ENCODE measurements at places on chromosomes 2 and 18.

DNA sequence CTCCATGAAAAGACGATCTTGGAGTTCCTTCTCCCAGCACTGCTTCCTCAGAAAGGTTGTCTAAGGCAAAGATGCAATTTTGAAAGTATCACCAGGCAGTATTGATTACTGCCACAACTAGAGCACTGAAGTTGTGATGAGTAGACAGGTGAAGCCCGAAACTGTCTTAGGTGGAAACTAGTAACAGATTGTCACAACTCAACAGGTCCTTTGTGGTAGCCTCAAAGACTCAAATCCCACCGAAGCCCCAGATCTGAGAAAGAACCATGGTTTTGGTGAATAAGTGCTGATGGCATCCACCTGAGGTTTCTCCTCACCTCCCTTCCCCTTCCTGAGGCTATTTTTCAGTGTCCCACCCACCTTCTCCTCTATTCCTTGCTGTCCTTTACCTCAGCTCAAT lies 248.0 kb downstream of the DSEL start:
- no peaks in the 10 kb centered on the region for H3K4me1 ChIP-seq
- no peaks in the 10 kb centered on the region for H3K36me3 ChIP-seq
- H3K27me3 ChIP-seq = no peaks in the 10 kb centered on the region
- DNase-seq = no peak
- no peak overlapping the region for H3K27ac ChIP-seq
- no peak overlapping the region for H3K4me3 ChIP-seq

GRCh38 chr18:58113337-58113736 lies 69.3 kb downstream of the NEDD4L start:
- no peaks in the 10 kb centered on the region for H3K36me3 ChIP-seq
- H3K27me3 ChIP-seq = no peaks in the 10 kb centered on the region
- no peak overlapping the region for H3K4me3 ChIP-seq
- H3K27ac ChIP-seq = peak overlapping the region; percentile 70

DNA sequence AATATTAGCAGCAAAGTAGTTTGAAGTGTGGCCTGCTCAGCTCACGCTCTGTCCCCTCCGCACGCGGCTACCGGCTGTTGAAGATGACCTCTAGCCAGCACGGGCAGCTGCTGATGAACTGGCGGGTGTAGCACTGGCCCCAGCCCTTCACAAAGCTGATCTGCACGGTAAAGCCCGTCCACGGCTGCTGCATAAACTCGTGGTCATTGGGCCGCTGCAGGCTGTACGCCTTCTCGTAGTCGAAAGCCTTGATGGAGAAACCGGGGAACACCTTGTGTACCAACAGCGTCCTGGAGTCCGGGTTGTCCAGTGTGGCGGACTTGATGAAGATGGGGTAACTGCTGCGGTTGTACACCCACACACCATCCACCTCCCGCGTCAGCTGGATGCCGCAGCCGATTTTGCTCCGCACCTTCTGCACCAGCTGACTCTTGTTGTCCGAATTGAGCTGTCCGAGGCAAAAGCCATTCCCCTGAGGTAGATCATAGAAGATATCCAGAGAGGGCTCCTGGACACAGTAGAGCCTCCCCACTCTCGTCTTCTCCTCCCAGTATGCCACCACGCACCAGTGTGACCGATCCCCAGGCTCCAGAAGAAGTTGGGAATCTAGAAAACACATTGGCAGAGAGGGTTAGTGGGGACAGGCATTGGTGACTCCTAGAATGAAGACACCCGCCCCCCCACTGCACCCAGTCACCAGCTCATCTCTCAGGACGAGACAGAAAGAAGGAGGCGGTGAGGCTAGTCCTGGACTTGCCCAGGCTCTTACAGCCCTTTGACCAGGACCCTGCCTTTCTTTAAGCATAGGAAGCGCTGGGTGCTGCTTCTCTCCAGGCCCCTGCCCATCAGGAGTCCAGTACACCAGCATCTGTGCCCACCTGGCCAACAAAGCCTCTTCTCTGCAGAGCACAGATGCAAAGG lies 29.2 kb downstream of the SMAD7 start:
- H3K27ac ChIP-seq = peak overlapping the region; percentile 17
- H3K4me1 ChIP-seq = peaks cover 45% of the 10 kb centered on the region
- H3K36me3 ChIP-seq = peaks cover 5% of the 10 kb centered on the region
- H3K27me3 ChIP-seq = no peaks in the 10 kb centered on the region
- H3K4me3 ChIP-seq = peak overlapping the region; percentile 69

- peaks cover 12% of the 10 kb centered on the region for H3K27me3 ChIP-seq
- H3K4me1 ChIP-seq = no peaks in the 10 kb centered on the region
- no peak for DNase-seq
These were observed 27.9 kb downstream of the FABP1 start for GRCh38 chr2:88099798-88100488.

DNA sequence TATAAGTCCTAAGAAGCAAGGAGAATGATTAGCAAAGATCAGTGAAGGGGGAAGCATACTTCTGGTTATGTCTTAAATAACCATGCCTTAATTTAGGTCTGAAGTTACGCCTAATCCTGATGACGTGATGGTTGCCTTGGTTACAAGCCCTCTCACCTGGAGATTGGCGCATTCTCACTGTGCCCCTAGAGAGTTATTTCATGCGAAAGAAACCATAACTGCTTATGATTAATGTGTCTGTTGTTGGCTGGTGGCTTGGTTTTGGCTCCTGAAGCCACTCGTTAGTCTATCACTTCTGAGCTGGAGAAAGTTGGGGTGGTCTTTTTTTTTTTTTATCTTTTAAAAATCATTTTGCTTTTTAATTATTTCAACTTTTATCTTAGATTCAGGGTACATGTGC lies 47.0 kb downstream of the TNFRSF11A start:
- no peaks in the 10 kb centered on the region for H3K4me1 ChIP-seq
- no peaks in the 10 kb centered on the region for H3K36me3 ChIP-seq
- no peak for DNase-seq
- H3K27me3 ChIP-seq = no peaks in the 10 kb centered on the region
- H3K27ac ChIP-seq = no peak overlapping the region

GRCh38 chr18:27861539-27861938 lies 315.4 kb downstream of the CDH2 start:
- no peaks in the 10 kb centered on the region for H3K36me3 ChIP-seq

- no peak overlapping the region for H3K4me3 ChIP-seq
- no peak for DNase-seq
- no peak overlapping the region for H3K27ac ChIP-seq
- no peaks in the 10 kb centered on the region for H3K4me1 ChIP-seq
- no peaks in the 10 kb centered on the region for H3K27me3 ChIP-seq
These were observed 11.7 kb downstream of the PHOSPHO2 start for GRCh38 chr2:169705927-169706326.

DNA sequence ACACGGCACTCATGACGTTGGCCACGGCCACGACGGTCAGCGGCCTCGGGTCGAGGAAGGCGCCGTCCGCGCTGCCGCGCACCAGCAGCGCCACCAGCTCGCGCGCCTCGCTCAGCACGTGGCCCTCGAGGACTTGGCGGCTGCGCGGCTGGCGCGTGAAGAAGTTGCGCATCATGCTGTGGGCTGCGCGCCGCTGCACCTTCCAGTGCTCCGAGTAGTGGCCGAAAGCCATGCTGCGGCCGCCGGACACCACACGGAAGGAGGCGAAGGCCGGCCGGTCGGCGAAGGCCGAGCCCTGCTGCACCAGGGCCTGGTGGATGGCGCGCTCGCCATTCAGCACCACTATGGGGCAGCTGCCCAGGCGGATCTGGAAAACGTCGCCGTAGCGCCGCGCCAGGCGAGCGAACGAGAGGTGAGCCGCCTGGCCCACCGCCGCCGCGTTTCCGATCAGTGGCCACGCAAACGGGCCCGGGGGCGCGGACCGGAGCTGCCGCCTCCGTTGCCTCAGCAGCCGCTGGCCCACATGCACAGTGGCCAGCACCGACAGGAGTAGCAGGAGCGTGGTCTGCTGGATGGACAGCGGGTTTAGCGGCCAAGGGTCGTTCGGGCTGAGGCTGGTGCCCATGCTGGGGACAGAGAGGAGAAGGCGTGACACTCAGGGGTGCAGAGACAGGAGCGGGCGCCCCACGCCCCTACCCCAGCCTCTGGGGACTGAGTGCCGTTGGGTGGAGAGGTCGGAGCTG lies 1.0 kb downstream of the CYP1B1 start:
- H3K27me3 ChIP-seq = peaks cover 40% of the 10 kb centered on the region
- no peak for DNase-seq
- H3K4me3 ChIP-seq = peak overlapping the region; percentile 53
- H3K36me3 ChIP-seq = no peaks in the 10 kb centered on the region

DNA sequence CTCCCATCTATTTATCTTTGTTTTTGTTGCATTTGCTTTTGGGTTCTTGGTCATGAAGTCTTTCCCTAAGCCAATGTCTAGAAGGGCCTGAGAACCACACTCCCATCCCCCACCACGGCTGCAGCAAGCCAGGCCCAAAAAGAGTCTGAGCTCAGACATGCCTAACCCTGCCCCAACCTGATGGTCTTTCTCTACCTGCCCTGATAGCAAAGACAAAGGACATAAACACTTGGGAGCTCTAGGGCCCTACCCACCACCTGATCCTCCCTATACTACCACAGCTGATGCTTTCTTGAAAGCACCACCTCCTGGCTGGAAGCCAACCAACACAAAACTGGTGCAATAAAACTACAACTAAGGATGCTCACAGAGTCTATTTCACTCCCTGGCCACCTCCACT lies 233.4 kb downstream of the WDR7 start:
- H3K4me3 ChIP-seq = no peak overlapping the region
- no peak for DNase-seq
- no peak overlapping the region for H3K27ac ChIP-seq
- no peaks in the 10 kb centered on the region for H3K27me3 ChIP-seq
- peaks cover 47% of the 10 kb centered on the region for H3K36me3 ChIP-seq
- no peaks in the 10 kb centered on the region for H3K4me1 ChIP-seq

GRCh38 chr2:146984014-146984413 lies 860.8 kb upstream of the ACVR2A start:
- no peak overlapping the region for H3K4me3 ChIP-seq
- no peaks in the 10 kb centered on the region for H3K36me3 ChIP-seq
- no peak overlapping the region for H3K27ac ChIP-seq
- DNase-seq = no peak

- H3K4me1 ChIP-seq = no peaks in the 10 kb centered on the region
- H3K4me3 ChIP-seq = no peak overlapping the region
- DNase-seq = no peak
- H3K27ac ChIP-seq = no peak overlapping the region
- H3K27me3 ChIP-seq = no peaks in the 10 kb centered on the region
These were observed 72.8 kb downstream of the EDAR start for GRCh38 chr2:108916122-108916795.

GRCh38 chr18:44733069-44733753 lies 52.5 kb downstream of the SETBP1 start:
- no peak overlapping the region for H3K27ac ChIP-seq
- no peaks in the 10 kb centered on the region for H3K27me3 ChIP-seq
- no peak for DNase-seq
- peaks cover 80% of the 10 kb centered on the region for H3K4me1 ChIP-seq
- peak overlapping the region; percentile 45 for H3K4me3 ChIP-seq
- H3K36me3 ChIP-seq = peaks cover 24% of the 10 kb centered on the region

- H3K4me1 ChIP-seq = no peaks in the 10 kb centered on the region
- DNase-seq = no peak
- no peak overlapping the region for H3K27ac ChIP-seq
- no peaks in the 10 kb centered on the region for H3K27me3 ChIP-seq
- no peaks in the 10 kb centered on the region for H3K36me3 ChIP-seq
These were observed 667.6 kb downstream of the CNTNAP5 start for GRCh38 chr2:124692707-124693106.

GRCh38 chr18:70489986-70490933 lies 201.4 kb downstream of the SOCS6 start:
- H3K27me3 ChIP-seq = peaks cover 7% of the 10 kb centered on the region
- DNase-seq = peak; percentile 7
- H3K27ac ChIP-seq = no peak overlapping the region
- H3K4me3 ChIP-seq = no peak overlapping the region
- no peaks in the 10 kb centered on the region for H3K36me3 ChIP-seq

DNA sequence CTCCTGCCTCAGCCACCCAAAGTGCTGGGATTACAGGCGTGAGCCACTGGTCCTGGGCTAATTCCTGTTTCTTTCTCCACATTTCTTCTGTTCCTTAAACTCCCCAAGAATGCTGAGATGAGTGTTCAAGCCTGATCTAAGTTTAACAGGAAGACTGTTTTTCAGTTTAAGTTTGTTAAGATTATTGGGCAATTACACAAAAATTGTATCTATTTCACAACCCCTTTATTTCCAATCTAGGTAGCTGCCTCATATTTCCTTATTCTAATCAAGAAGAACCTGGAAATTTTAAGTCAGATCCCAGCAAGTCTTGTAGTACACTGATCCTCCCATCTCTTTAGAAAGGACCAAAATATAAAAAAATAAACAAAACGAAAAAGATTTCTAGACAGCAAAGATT lies 11.7 kb downstream of the SFT2D3 start:
- no peak overlapping the region for H3K27ac ChIP-seq
- no peak overlapping the region for H3K4me3 ChIP-seq
- no peak for DNase-seq
- no peaks in the 10 kb centered on the region for H3K4me1 ChIP-seq

DNA sequence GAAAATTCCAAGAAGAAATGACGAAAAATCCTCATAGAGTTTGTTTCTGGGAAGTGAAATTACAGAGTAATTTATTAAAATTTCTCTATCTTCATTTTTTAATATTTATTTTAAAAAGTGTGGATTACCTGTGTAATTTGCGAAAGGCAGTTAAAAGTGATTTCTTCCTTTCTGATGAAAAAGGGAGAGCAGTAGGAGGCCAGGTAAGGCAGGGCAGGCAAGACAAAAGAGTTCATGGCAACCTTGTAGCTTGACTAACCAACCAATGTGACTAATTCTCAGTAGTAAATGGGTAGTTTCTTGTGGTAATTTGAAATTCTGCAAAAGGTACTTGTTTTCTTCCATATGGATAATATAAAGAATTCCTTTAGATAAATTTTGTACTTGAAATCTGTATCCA lies 34.9 kb upstream of the COL5A2 start:
- no peak overlapping the region for H3K27ac ChIP-seq
- no peaks in the 10 kb centered on the region for H3K36me3 ChIP-seq
- DNase-seq = no peak

DNA sequence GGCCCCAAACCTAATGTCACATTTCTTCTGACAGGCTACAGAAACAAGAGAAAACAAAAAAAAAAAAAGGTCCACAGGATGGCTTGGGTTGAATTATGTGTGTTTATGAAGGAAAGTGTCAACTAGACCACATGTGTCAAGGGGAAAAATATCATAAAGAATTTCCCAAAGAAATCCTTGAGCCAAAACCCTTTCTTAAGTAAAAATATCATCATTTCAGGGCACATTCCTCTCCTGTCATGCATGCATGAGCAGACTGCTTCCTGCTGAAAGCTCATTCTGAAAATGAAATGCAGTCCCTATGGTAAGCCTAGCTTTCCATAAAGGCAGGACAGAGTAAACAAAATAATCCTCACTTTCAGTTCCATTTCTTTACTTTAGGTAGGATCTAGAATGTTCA lies 85.7 kb upstream of the RBBP8 start:
- no peaks in the 10 kb centered on the region for H3K4me1 ChIP-seq
- no peak overlapping the region for H3K4me3 ChIP-seq
- no peaks in the 10 kb centered on the region for H3K36me3 ChIP-seq
- no peak for DNase-seq
- no peaks in the 10 kb centered on the region for H3K27me3 ChIP-seq

GRCh38 chr2:180871649-180872048 lies 108.8 kb upstream of the UBE2E3 start:
- no peaks in the 10 kb centered on the region for H3K36me3 ChIP-seq
- H3K4me3 ChIP-seq = no peak overlapping the region
- no peaks in the 10 kb centered on the region for H3K4me1 ChIP-seq

- H3K4me3 ChIP-seq = no peak overlapping the region
- H3K27me3 ChIP-seq = no peaks in the 10 kb centered on the region
- DNase-seq = peak; percentile 3
- peaks cover 4% of the 10 kb centered on the region for H3K36me3 ChIP-seq
- no peak overlapping the region for H3K27ac ChIP-seq
- peaks cover 8% of the 10 kb centered on the region for H3K4me1 ChIP-seq
These were observed 4.9 kb upstream of the XPO1 start for GRCh38 chr2:61543062-61543461.
